ENCODE measurements at places on chromosomes 1 and 21.

DNA sequence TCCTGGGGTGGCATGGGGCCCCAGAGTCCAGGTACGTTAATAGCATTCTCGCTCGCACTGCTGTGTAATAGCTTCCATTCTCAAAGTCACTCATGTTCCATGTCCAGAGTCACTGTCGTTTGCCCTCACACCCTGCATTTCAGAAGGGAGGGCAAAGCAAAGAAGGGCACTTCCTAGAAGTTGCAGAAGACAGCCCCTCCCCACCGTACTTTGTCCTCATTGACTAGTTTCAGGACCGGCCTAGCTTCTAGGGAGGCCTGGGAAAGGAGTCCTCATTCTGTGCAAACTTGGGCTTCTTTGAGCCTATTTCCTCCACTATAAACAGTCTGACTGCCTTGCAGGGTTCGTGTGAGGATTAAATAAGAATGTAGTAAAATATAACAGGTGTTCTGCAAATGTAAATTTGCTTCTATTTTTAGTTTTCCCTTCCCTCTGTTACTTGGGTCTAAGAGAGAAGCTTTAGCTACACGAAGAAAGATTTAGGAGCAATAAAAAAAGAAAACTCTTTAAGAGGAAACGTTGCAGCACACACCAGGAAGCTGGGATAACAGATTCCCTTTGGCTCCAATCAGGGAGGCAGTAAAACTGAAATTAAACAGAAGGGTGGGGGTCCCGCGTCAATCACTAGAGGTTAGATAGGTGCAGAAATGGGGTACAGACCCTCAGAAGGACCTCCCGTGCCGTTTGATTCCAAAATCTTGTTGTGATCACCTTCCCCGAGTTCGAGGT lies 40.1 kb downstream of the ACTL8 start:
- no peak for DNase-seq

- DNase-seq, result no peak
These were observed 63.9 kb downstream of the SYF2 start for GRCh38 chr1:25168193-25169071.

- DNase-seq, result no peak
These were observed 490 bp upstream of the FAM110D start for GRCh38 chr1:26158271-26158907.

- no peak for DNase-seq
These were observed 14.6 kb upstream of the PRMT2 start for GRCh38 chr21:46620846-46621245.

- DNase-seq, result no peak
These were observed 474.3 kb downstream of the BRINP3 start for GRCh38 chr1:190003376-190003775.

- no peak for DNase-seq
These were observed 12.7 kb upstream of the TRAF3IP3 start for GRCh38 chr1:209743145-209743482.

- DNase-seq, result no peak
These were observed 3.0 kb downstream of the ATP2B4 start for GRCh38 chr1:203629507-203630082.

DNA sequence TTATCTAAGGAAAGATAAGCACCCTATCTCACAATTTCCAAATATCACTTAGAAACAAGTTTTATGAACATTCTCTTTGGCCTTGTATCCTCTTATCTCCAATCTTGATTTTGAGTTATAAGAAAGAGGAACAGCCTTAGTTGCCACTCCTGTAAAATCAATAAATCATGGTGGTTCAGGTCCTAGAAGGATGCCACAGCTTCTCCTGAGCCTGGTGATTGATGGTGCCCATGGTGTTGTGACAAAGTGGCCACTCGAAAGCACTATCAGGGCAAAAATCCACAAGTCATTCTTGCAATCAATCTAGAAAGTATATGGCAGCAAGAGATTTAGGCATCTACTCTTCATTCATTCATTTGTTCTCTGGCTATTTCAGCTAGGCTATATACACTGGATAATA lies 27.8 kb downstream of the GBP6 start:
- DNase-seq, result no peak

- no peak for DNase-seq
These were observed 8.6 kb downstream of the ZZZ3 start for GRCh38 chr1:77673716-77674355.

DNA sequence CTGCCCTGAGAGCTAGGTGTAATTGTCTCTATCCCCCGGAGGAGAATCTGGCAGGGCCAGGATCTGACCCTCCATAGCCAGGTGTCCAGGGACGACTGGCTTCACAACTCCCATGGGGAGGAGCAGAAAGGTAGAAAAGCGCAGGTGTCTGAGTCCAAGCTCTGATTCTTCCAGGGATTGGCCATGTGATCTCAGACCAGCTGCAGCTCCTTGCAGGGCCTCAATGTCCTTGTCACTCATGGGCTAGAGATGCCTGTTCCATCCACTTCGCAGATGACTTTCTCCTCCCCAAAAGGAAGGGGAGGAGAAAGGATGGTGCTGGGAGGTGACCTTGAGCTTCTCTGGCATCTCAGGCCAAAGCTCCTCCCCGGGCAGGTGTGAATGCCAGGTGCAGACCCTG lies 22.7 kb downstream of the HSPG2 start:
- no peak for DNase-seq

DNA sequence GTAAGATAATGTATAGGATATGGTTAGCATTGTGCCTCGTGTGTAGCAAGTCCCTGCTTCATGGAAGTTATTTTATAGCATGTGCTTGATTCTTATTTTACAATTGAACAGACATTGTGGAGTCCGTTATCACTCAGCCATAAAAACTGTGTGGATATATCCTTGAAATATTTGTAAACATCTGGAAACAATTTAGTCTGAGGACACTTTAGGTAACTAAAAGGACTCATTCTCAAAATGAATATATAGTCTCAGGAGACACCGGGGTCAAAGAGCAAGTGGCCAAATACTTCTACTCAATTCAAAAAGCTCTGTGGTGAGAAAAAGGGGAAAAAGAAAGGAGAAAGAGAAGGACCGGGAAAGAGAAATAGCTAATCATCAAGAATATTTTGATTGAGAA lies 23.7 kb downstream of the PRRX1 start:
- DNase-seq, result no peak

- DNase-seq, result no peak
These were observed 5.5 kb downstream of the GLIS1 start for GRCh38 chr1:53733447-53733931.

GRCh38 chr21:30256100-30256499 lies 26.6 kb downstream of the KRTAP24-1 start:
- DNase-seq, result no peak

- peak; percentile 20 for DNase-seq
These were observed 20.8 kb upstream of the EPB41 start for GRCh38 chr1:28893403-28894102.

- no peak for DNase-seq
These were observed 7.2 kb upstream of the SLX9 start for GRCh38 chr21:44932408-44933181.

DNA sequence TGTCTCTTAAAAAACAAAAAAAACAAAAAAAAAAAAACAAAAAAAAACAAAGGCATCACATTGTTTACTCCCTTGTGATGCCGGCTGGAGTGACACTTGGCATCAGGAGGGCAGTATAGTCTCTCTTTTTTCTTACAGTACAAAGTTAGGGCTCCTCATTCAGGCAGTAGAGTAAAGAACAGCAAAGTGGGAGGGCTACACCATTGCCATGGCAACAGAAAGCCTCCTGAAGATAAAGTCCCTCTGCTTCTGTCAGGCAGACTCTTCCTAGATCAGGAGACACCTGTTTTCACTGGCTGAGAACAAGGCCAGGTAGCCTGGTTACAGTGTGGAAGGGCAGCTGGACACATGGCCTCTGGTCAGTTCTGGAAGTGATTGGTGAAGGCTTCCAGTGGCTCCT lies 41.3 kb upstream of the RAB3GAP2 start:
- no peak for DNase-seq

DNA sequence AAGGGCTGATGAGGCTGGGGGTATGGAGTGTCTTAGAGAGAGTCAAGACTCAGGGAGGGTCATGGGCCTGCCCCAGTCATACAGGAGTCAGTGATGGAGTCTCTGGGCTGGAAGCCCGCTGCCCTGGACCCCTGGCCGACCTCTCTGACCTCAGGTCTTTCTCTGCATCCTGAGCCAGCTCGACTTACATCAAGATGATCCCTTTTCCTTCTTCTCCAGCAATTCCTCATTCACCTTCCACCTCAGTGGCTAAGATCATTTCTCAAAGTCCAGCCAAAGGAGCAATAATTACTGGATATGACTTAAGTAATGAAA lies 308.6 kb downstream of the MATN1 start:
- no peak for DNase-seq

- no peak for DNase-seq
These were observed 10.4 kb downstream of the OLIG1 start for GRCh38 chr21:33080376-33080775.

DNA sequence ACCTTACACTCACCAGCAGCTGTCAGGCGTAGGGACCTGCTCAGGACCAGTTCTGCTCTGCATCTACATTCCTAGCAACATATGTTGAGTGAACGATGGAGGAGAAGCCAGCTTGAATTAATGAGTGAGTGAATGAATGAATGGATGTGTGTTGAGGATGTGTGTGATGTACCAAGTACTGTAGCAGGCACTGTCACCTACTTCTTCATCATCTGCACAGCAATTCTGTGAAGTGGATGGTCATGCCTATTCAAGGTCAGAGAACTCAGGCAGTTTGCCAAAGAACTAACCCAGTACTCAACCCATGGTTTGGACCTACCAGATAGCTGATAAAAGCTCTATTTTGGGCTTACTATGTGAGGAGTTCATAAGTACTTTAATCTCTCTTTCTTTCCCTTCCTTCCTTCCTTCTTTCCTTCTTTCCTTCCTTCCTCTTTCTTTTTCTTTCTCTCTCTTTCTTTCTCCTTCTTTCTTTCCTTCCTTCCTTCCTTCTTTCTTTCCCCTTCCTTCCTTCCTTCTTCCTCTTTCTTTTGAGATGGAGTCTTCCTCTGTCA lies 56.9 kb downstream of the ATP1A1 start:
- DNase-seq, result no peak

DNA sequence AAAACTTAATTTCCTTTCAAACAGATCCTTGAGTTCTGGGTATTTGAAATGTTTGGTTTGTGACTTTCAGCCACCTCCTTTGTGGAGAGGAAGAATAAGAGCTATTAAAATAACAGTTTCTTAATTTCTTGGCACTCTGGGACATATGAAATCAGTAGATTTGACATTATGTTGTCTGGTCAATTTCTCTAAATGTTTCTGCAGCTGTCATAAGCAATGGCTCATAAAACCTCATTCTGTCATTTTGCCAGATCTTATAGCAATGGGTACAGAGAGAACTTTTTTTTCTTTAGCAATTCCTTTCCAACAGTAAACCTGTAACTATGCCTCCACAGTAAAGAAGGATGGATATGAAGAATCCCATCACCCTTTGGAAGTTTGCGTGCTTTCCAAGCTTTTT lies 52.6 kb downstream of the LAMC1 start:
- DNase-seq, result no peak

DNA sequence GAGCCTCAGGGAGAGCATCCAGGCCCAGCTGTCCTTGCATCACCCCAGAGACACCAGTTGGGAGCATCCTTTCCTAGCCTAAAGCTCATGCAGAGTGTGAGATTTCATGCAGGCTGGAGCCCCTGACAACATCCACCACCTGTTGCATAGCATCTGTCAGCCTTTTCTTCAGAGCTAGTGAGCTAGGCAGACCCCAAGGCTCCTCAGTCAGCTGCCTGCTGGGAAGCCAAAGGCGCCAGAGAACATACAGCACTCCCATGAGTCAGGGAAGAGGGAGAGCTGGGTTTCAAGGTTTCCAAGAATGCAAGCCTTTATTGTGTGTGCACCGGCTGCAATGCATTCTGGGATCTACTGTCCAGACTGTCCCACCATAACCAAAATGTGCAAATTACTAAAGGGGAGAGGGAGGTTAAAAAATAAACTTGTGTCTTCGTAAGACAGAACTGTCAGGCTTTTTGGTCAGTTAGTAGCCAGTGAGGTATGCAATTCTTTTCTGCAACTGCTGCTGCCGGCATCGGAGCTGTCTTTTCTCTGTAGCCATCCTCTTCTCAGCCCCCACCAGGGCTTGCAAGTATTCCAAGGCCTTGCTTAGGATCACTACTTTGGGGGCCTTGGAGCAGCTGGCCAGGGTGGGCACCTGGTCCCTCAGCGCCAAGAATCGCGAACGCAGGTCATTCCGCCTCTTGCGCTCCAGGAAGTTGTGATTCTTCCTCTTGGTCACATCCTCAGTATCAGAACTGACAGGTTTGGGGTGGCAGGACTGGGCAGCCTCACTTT lies 4.6 kb downstream of the MYCL start:
- DNase-seq, result no peak

DNA sequence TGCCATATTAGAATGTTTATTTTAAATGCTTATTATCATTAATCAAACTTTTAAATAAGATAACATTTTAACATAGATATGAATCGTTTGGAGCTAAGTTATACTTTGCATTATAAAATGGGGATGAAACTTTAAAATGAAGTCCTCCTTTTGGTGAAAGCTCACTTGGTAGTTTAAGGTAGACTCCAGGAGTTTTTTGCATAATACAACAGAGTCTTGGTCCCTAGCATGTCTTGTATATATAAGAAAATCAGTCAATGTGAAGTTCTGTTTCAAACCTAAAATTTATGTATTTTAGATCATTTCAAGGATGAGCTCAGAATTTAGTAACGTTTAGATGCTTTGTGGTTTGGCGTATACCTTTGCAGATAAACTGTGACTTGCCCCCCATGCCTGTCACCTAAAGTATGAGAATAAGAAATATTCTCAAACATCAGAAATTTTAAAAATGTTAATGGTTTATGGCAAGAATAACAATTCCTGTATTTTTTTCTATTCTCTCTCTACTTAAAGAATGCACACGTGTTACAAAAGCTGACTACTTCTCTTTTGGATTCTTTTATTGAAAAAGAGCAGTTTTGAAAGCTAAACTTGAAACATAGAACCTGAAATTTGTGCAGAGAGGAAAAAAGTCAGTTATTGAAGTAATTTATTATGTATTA lies 3.8 kb downstream of the NFIA start:
- DNase-seq, result no peak

DNA sequence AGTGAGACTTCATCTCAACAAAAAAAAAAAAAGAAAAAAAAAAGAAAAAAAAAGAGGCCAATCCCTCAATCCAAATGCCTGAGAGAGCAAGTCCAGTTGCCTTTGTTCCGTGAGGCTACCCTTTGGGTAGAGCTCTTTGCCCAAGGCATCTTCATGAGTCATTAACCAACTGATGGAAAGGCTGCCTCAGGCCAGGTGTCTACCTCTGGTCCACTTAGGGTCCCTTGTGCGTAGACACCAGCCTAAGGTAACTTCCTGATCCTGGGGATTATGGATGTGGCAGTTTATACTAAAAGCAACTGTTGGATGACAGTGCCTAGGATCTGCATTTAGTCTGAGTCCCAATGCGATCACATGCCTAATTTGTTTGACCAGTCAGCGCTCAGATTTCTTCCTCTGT lies 20.7 kb upstream of the ZNF326 start:
- no peak for DNase-seq

DNA sequence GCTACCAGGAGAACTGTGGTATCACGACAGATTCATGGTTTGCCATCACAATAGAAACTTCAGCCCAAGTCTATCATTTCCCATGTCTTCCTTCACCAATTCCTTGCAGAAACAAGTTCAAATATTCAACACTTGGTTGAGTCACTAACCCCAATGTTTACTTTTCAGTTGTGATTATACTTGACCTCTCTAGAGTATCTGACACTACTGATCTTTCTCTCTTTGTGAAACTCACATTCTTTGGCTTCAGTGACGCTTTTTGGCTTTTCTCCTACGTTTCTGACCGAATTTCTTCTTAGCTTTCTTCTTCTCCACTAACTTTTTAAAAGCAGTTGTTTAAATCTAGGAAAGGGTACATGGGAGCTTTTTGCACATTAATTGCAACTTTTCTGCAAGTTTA lies 48.8 kb upstream of the HMGB4 start:
- DNase-seq, result no peak

GRCh38 chr1:147264158-147264768 lies 21.8 kb downstream of the CHD1L start:
- DNase-seq, result no peak
